ENCODE measurements at places on chromosomes 4 and X.

DNA sequence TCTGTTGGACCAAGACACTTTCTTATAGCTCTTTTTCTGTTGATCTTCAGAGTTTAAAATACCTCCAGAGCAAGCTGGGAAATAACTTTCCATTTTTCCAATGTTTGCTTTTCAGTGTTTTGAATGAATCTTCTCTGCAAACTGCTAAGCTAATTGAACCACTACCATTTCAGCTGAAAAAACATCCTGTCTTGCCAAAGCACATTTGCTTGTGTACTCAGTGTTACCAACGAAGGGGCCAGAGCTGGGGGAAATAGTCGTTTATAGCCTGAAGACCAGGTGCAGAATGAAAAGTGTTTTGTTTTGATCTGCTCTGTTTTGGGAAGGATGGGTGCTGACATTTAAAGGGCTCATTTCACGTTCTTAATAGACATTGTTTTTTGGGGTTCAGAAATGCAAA lies 88.4 kb upstream of the CLNK start:
- ATAC-seq: peak; percentile 31

DNA sequence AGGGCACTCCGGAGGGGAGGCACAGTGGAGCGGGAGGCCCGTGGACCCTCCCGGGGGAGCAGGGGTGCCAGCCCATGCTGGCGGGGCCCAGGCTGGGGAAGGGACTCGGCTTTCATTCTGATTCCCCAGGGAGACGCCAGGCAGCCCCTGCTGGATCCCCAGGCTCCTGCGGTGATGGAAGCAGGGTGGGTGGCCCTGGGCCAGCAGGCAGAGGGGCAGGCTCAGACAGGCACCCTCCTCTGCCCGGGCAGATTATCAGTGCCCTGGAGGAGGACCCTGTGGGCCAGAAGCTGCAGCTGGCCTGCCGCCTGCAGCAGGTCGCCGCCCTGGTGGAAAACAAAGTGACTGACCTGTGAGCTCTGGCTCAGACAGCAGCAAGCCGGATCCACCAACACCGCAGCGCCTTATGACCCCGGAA lies 2.1 kb upstream of the SRPK3 start:
- ATAC-seq: no peak

DNA sequence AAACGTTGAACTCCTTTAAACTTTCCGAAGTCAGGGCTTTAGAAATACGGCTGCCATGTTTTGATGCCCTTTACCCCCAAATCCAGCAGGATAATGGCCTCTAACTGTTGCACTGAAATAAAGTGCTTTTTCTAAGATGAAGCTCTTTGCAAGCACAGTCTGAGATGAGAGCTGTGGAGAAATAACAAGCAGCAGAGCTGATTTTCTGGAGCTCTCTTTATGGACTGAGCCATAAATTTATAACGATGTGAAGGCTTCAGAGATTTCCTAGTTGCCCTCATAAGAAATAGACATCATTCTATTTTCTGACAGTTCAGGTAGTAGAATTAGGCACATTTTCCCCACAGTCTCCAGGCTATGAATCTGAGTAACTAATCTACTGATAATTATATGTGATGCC lies 567.3 kb downstream of the PDHA2 start:
- ATAC-seq: no peak

DNA sequence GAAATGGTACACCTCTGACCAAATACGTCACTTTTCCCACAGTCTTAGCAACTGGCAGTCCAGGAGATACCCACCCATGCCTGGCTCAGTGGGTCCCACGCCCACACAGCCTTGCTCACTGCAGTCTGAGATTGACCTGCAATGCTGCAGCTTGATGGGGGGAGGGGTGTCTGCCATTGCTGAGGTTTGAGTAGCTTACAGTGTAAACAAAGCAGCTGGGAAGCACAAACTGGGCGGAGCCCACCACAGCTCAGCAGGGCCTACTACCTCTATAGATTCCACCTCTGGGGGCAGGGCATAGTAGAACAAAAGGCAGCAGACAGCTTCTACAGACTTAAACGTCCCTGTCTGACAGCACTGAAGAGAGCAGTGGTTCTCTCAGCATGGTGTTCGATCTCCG lies 52.7 kb downstream of the AMER1 start:
- no peak for ATAC-seq

DNA sequence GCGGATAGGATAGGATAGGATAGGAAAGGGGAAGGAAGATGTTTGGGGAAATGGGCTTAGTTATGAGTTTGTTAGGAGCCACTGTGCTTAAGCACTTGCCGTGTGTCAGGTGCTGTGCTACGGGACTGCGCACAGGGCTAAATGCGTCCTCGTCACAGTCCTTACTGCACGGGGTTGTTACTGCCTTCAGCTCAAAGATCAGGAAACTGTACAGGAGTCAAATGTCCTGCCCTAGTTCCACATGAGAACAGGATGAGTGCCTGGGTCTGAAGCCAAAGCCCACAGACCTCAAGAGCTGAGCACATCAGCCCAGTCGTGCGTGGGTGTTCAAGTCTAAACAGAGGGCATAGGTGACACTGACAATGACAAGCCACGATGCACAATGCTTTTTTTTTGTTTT lies 15.0 kb downstream of the ACSL1 start:
- ATAC-seq: no peak

GRCh38 chrX:14694611-14695010 lies 165.3 kb downstream of the GLRA2 start:
- no peak for ATAC-seq

DNA sequence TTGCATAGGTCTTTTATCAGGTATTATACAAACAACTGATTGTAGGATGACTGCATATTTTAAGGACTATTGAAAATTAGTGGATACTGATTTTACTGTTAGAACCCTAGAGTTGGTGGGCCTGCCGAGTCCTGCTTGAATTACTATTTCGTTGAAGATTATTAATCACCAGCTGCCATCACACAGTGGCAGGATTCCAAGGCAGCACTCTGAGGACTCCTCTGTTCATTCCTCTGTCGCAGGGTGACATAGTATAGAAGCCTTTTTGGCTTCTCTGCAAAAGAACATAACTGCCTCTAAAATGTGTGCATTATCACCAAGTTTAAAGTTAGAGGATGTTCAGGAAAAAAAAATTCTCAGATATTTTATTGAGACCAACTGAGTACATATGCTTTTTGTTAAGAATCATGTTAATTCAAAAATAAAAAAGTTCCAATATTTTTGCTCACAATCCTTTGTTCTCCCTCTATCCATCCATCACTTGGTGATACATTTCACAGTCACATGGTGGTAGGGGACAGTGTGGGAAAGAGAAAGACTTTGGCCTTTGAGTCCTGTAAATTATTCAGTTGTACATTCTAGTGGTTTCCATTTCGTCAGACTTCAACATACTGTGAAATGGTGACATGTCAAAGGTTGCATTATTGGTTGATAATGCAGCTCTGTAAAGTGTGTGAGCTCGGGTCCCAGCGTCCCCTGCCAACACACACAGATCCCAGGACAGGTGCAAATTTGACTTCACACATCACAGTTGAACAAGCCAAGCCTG lies 332.5 kb downstream of the GRID2 start:
- no peak for ATAC-seq

DNA sequence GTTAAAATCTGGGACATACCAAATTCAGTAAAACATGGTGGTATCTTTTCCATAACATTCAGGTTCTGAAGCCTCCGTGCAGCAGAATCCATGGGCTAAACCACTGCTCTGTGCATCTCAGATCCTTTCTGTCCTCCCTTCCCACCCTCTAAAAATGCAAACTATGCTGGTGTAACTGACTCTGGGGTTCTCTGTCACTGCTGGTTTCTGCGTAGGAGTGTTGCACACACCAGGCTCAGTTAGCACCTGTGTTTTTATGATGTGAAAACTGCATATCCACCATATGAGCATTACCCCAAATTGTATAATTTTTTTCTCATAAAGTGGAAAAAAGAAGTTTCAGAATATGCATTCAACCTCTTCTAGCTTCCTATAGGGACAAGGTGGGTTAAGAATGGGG lies 22.4 kb upstream of the IL21 start:
- ATAC-seq: no peak

- no peak for ATAC-seq
Measured at GRCh38 chrX:39814391-39814790, 283.4 kb downstream of the BCOR start.

DNA sequence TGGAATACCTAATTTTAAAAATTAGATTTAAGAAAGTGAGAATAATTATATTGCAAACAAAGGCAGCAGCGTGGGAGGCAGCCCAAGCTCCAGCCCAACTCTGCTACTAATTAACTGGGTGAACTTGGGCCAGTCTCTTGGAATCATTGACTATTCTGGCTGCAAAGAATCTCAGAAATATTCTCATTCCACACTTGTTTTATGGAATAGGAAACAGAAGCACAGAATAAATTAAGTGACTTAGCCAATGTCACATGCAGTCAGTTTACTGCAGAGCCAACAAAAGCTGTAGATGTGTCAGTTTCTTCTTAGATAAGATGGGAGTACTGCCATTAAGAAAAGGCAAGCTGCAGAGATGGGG lies 132.6 kb upstream of the FAM9B start:
- ATAC-seq: no peak

GRCh38 chr4:24056289-24056688 lies 166.4 kb upstream of the PPARGC1A start:
- no peak for ATAC-seq

DNA sequence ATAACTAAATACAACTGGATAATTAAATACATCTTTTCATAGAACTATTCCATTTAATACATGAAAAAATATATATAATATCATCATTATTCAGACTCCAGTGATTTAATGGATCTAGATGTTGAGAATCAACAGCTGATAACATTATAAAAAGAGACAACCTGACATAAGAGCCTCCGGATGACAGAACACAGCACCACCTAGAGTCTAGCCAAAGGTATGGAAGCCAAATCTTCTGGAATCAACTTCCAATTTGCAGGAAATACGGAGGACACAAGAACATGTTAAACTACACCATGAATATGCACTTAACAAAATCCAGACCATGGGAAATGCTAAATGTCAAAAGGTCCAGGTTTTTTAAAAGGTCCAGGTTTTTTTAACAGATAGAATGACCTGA lies 55.0 kb downstream of the LRBA start:
- ATAC-seq: no peak

DNA sequence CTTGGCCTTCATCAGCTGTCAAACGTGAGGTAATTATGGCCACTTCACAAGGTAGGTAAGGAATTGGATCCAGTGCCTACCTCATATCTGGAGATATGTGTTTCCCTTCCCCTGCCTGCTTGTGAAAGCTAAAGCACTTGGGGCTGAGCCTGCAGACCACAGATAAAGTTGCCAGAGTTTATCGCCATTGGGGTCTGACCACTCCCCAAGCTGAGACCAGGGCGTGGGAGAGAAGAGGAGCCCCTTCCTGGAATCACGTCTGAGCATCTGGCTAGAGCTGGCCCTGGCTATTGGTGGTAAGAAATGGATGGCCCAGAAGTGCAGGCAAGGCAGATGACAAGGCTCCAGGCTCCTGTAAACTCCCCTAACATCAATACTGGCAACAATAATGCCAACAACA lies 2.7 kb downstream of the ALAS2 start:
- no peak for ATAC-seq

DNA sequence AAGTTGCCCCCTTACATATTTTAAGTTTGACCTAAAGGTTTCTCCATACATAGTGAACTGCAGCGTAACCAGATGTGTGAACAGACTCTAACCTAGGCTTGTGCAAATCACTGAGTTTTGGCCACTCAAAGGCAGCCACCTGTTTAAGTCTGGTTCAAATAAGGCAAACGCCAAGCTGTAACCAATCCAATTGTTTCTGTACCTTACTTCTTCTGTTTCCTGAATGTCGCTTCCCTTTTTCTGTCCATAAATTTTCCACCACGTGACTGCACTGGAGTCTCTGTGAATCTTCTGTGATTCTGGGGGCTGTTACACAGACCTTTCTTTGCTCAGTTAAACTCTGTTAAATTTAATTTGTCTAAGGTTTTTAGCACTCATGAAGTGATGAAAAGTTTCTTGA lies 618.8 kb downstream of the GLUD2 start:
- ATAC-seq: no peak

DNA sequence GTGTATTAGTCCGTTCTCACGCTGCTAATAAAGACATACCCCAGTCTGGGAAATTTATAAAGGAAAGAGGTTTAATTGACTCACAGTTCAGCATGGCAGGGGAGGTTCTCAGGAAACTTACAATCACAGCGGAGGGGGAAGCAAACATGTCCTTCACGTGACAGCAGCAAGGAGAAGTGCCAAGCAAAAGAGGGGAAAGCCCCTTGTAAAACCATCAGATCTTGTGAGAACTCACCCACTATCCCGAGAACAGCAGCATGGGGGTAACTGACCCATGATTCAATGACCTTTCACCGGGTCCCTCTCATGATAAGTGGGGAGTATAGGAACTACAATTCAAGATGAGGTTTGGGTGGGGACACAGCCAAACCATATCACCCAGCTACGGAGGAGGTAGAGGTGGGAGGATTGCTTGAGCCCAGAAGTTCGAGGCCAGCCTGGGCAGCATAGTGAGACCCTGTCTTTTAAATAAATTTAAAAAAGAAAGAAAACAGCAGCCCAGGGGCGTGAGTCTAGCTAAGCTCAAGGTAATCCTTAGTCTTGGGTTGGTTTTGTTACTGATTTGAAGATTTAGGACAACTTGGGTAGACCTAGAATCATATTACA lies 46.4 kb upstream of the TMEM131L start:
- ATAC-seq: no peak

DNA sequence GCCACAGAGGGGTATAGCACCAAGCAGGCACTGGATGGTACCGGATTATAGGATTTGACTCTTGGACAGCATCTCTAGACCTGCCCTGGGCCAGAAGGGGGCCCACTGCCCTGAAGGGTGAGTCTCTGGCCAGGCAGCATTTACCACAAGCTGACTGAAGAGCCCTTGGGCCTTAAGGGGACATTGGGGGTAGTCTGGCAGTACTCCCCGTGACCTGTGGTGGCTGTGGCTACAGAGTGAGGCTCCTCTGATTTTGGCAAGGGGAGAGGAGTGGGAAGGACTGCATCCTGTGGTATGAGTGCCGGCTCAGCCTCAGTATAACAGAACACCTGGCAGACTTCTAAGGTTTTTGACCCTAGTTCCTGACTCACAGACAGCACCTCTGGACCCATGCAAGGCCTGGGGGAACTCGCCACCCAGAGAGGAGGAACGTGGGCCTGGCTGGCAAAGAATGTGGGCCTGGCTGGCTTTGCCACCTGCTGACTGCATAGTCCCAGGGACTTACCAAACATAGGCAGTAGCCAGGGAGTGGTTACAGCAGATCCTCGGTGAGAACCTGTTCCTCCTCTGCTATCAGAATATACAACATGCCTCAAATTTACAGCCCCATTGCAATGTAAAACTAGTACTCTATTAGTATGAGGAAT lies 48.1 kb downstream of the ABCB7 start:
- no peak for ATAC-seq

GRCh38 chr4:40340030-40340429 lies 4.9 kb downstream of the CHRNA9 start:
- ATAC-seq: no peak

- no peak for ATAC-seq
Measured at GRCh38 chrX:148269513-148269912, 230.9 kb upstream of the AFF2 start.
